ENCODE measurements at places on chromosomes 3 and 15.

DNA sequence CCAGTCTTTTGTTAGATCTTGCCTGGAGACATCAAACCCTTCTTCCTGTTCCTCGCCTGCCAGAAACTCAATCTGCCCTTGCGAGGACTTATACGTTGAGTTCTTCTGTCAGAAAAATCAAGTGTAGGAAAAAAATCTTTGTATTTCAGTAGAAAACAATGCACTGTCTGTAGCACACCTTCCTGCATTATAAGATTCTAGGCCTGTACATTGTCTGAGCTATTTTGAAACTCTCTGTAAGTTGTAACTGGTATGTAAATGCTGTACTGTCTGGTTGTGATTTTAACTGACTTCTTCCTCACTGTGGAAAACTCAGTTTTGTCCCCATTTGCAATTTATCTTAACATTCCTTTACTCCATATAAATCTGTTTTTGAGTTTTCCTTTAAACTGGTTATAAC, 17.7 kb upstream of the XIRP1 start:
- DNase-seq: no peak

DNA sequence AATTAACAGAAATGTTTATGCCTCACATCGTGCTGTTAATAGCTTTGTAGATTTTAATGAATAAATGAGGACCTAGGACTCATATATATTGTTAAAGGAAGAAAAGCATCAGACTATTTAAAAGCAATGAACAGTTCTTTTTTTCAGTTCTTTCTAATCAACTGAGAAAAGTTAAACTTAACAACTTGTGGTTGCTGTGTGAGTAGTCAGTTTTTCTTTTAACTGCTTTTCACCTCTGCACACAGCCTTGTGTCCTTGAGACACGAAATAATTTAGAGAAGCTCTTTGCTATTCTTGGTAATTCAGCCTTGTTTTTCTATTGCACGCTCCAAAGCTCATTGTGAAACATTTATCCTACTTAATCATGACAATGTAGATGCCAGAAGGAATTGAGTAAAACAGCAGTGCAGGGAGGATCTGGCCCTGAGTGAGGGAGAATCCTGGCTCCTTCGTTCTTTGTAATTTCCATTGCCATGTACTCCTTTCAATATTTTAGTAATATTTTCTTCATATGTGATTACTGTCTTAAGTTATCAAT, 499.0 kb downstream of the PYDC2 start:
- no peak for DNase-seq

GRCh38 chr15:38208206-38208605, 44.4 kb upstream of the SPRED1 start:
- no peak for DNase-seq

DNA sequence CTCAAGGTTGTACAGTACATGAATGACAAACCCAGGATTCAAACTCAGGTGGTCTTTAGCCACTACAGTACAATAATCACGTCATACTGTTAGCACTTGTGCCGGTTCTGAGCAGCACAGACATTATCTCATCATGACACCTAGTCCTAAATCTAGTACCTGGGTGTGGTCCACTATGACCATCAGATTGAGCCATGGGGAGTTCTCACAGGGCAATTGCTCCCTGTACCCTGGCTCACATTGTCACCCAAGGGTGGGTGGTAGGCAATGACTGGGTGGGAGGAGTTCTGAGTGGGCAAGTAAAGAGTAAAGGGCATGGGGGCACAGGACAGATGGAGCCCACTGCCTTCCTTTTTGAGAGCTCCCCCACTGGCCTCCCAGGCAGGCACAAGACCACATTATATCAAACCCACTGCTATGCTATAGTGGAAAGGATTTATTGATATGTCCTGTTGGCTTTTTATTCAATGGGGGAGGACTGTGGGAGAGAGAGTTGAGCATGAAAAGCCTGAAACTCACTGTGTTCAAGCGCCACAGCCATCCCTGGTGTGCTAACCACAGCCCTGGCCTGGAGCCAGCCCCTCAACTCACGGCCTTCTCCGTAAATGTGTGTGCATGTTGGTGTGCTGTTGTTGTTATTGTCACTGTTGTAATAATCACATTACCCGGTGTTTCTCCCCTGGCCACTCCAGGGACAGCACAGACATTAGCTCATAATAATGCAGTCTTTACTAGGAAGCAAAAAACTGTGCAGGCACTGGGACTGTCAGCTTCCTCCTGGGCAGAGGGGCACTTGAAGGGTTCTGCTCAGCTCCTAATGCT, 27.3 kb downstream of the ADCY5 start:
- no peak for DNase-seq

DNA sequence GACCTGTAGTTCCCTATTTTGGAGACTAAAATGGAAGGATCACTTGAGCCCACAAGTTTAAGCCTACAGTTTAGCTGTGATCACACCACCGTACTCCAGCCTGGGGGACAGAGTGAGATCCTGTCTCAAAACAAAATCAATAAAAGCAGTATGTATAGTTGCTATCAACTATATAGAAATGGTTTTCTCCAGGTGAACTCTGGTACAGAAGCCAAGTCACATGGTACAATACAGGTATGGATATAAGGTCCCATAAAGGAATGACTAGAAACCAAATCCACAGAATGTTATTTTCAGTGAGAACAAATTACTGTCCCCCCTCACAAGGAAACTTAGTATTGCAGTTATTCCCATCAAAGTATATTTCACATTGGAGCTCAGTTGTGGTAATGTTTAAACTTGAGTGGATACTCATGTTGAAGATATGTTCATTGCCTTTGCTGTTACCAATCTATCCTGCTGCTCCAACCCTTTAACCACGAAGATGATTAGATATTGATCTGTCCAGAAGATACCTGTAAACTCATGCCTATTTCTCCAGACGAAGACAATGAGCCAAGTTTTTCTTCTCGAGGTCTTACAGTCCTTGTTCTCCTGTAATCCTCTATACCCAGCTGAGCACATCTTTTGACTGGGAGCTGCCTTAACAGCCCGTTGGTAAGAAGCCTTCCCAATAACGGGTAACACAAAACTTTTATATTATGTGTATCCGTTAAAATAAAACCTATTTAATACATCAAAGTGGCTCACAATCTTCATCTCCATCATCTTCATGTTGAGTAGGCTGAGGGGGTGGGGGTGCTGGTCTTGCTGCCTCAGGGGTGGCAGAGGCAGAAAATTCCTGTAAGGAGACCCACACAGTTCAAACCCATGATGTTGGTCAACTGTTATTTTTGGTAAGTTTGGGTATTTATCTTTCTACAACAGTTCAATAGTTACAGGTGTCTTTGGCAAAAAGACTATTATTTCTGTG, 24.6 kb downstream of the TRA2B start:
- DNase-seq: no peak

DNA sequence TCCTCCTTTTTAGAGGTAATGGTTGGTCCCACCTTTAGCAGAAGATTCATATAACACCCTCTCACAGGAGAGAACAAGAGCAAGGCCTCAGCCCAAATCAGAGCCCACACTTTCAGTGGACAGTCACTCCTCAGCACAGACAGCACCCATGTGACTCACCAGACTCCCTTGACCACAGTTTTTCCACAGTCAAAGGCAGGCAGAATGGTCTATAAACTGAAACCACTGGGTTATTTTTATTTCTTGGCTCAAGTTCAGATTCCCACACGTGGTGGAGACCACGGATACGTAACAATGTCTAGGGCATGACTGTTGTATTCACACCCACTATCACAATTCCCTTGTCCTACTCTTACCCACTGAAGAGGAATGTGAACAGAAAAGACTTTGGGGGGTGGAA, 237.8 kb upstream of the UBE2E1 start:
- no peak for DNase-seq

GRCh38 chr15:80484333-80484864, 80.2 kb downstream of the ARNT2 start:
- DNase-seq: no peak

DNA sequence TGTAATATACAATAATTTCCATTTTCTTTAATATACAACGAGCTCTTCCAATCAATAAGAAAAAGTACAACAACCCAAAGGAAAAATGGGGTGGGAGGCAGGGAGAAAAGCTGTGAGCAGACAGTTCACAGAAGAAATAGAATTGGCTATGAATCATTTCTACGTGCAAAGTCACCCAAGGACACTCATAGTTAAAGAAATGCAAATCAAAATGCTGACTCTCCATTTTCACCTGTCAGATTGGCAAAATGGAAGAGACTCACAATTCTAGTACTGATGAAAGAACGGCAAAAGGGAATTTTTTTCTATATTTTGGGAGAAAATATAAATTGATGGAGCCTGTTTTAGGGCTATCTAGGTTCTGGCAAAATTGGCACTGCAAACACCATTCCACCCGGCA, 116.3 kb upstream of the MEF2A start:
- DNase-seq: no peak

- peak; percentile 80 for DNase-seq
Observed at GRCh38 chr3:42071904-42072812, 19.0 kb upstream of the TRAK1 start.

DNA sequence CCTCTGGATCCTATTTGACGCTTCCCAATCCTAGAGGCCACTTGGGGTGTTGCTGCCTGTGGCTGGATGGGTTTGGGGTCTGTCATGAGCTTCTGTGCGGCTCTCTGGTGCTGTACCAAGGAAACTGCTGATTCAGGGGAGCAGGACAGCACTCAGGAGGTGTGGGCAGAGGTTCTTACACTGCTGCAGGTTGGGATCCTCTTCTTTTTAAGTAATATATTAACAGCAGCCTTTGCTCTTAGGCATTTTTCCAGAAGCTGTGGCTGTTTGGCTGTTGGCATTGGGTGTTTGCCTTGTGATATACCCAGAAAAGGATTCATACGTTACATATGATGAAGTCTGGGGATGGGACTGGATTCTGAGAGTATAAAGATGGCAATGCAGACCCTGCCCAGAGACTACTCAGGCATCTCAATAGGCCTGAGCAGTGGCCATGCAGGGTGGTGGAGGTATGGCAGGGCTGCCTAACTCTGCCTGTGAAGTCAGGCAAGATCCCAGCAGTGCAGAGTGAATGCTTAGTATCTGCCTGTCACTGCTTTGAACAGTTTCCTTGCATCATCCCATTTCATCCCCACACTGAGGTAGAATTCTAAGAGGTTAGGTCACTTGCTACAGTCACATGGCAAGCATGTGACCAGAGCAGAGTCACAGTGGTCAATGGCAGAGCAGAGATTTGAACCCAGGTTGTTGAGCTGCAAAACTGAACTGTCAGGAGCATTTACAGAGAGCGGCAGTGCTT, 3.9 kb downstream of the ABHD6 start:
- DNase-seq: no peak

DNA sequence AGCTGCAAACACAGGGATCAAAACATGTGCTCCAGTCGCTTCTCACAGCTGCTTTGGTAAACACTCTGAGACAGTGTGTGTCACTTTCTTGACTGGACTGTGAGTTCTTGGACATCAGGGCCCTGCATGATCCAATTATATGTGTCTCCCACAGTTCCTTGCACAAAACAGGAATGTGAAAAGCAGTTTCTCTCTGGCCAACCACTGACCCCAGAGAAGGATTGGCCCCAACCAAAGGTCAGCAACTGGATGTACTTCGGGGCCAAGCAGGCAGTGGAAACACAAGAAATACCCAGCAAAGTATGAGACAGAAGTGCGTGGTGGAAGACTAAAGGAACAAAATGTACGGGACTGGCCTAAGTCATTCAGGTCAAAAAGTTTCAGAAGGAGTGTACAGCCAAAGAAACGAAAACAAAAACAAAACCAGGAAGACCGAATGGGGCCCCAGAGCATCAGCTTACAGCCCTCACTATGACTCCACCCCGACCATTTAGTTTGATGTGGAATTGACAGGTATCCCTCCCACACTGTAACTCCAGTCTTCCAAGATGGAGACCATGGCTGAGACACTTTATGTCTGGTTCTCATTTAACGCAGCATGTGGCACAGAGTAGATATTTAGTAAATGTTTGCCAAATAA, 76.7 kb upstream of the LPP start:
- DNase-seq: no peak

DNA sequence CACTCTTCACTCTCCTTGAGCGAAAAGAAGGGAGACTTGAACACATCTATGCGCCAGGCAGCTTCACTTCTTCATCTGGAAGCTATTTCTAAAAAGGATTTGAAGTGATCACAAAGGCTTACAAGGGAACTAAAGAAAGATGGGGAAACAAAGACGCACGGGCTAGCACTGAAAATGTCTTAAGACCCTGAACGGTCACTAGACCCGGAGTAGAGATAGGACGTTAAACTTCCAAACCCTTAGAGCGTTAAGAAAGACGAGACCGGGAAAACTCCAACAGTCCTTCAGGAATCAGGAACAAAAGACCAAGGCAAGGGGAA, 47.5 kb upstream of the EPHB3 start:
- DNase-seq: no peak

GRCh38 chr15:93496888-93497287, 407.9 kb upstream of the RGMA start:
- no peak for DNase-seq

DNA sequence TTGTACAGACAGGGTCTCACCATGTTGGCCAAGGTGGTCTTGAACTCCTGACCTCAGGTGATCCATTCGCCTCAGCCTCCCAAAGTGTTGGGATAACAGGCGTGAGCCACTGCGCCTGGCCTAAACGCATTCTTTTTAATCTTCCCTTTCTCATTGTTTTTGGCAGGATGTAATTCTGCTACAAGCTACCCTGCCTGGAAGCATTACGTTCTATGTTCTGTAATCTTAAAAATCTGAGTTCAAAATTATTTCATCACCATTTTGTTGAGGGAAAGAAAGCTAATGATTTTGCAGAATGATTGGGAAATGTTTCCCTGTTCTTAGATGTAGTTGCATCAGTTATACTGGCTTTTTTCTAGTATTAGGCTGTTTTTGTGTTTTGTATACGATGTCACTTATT, 71.5 kb downstream of the RGMA start:
- no peak for DNase-seq

GRCh38 chr3:137219801-137220445, 262.1 kb downstream of the IL20RB start:
- no peak for DNase-seq

DNA sequence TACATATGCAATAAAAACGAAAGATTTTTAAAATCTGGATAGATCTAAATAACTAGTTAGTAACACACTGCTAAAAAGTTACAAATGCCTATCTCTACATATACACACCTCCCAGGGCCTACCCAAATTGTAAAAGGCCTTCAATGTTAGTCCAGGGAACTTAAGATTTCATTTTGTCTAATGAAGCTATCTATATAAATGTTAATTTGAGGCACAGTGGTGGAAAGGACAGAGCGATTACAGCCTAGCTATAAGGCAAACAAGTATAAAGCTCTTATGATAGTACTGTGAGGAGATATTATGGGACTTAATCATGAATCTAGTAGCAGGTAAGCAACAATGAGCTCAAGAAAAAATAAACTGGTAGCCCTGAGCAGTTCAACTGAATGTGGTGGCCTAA, 101.7 kb downstream of the STAG1 start:
- no peak for DNase-seq

All from head of caudate nucleus (tissue), 42 donors.